ENCODE measurements at places on chromosomes 6 and 20.

GRCh38 chr20:38221119-38221589 is 39.4 kb downstream of the KIAA1755 start:
- no peaks in the 10 kb centered on the region for H3K27me3 ChIP-seq
- peaks cover 19% of the 10 kb centered on the region for H3K4me1 ChIP-seq
- H3K4me3 ChIP-seq, result no peak overlapping the region
- H3K36me3 ChIP-seq, result no peaks in the 10 kb centered on the region

- H3K27ac ChIP-seq, result no peak overlapping the region
- H3K4me1 ChIP-seq, result no peaks in the 10 kb centered on the region
- no peaks in the 10 kb centered on the region for H3K27me3 ChIP-seq
- DNase-seq, result no peak
Measured at GRCh38 chr6:88359530-88360202, 193.5 kb upstream of the CNR1 start.

DNA sequence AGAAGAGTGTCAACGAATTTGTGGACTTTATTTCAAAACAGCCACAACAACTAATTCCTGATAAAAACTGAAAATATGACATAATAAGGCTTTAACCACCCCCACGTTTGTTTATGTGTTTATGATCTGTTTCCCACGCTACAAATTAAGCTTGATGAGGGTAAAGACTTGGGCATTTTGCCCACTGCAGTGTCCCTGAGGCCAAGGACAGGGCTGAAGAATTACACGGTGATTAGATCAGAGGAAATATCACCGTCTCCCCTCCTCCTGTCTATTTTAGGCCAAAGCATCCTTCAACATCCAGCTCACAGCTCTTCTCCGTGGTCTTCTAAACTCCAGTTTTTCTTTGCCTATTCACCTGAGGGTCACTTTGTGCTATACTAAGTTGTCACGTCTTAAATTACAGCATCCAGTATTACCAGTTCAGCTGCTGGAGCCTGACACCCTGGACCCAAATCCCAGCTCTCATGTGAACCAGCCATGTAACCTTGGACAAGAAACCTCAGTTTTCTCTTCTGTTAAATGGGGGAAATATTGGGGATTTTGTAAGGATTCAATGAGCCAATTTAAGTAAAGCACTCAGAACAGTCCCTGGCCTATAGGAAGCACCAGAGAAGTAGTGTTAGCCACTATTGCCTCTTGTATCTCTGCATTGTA is 15.2 kb upstream of the ARFGEF2 start:
- no peak overlapping the region for H3K4me3 ChIP-seq
- no peaks in the 10 kb centered on the region for H3K27me3 ChIP-seq
- peaks cover 6% of the 10 kb centered on the region for H3K4me1 ChIP-seq
- H3K27ac ChIP-seq, result no peak overlapping the region
- H3K36me3 ChIP-seq, result no peaks in the 10 kb centered on the region

- H3K4me1 ChIP-seq, result no peaks in the 10 kb centered on the region
- no peak for DNase-seq
- H3K36me3 ChIP-seq, result no peaks in the 10 kb centered on the region
- no peak overlapping the region for H3K4me3 ChIP-seq
- H3K27ac ChIP-seq, result no peak overlapping the region
Measured at GRCh38 chr6:135972586-135972985, 121.1 kb downstream of the PDE7B start.

GRCh38 chr6:82761674-82762345 is 303.8 kb downstream of the UBE3D start:
- H3K27ac ChIP-seq, result no peak overlapping the region
- H3K36me3 ChIP-seq, result no peaks in the 10 kb centered on the region
- DNase-seq, result no peak

GRCh38 chr6:23681743-23682142 is 444.3 kb upstream of the NRSN1 start:
- no peaks in the 10 kb centered on the region for H3K36me3 ChIP-seq
- no peak for DNase-seq
- no peak overlapping the region for H3K4me3 ChIP-seq

- no peaks in the 10 kb centered on the region for H3K27me3 ChIP-seq
- no peak overlapping the region for H3K27ac ChIP-seq
- no peak overlapping the region for H3K4me3 ChIP-seq
- peaks cover 26% of the 10 kb centered on the region for H3K4me1 ChIP-seq
- DNase-seq, result peak; percentile 76
Measured at GRCh38 chr20:15297059-15297875, 959.9 kb upstream of the FLRT3 start.

- H3K27me3 ChIP-seq, result peaks cover 20% of the 10 kb centered on the region
- H3K4me1 ChIP-seq, result no peaks in the 10 kb centered on the region
- DNase-seq, result no peak
- no peaks in the 10 kb centered on the region for H3K36me3 ChIP-seq
- H3K27ac ChIP-seq, result no peak overlapping the region
Measured at GRCh38 chr6:98039443-98039842, 756.4 kb upstream of the MMS22L start.

DNA sequence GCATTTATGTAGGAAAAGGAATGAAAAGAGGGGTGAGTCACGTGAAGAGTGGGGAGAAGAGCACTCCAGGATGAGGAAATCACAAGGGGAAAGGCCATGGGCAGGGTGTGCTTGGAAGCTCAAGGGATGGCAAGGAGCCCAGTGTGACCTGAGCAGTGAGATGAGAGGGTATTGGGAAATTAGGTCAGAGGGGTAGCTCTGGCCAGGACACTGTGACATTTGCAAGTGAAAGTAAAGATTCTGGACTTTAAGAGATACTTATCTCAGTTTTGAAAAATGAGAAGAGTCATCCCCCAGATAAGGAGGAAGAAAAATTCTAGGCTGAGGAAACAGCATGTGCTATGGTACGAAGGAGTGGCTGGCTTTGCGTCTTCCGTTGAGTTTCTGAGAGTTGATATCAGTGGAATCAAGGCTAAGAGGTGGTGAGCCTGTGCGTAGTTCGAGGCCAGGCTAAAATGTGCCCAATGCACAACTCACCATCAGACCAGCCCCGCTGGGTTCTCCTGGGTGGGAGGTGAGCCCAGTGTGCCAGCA is 79.9 kb downstream of the GCLC start:
- H3K27ac ChIP-seq, result no peak overlapping the region
- no peaks in the 10 kb centered on the region for H3K4me1 ChIP-seq
- no peaks in the 10 kb centered on the region for H3K27me3 ChIP-seq
- no peaks in the 10 kb centered on the region for H3K36me3 ChIP-seq
- H3K4me3 ChIP-seq, result no peak overlapping the region
- no peak for DNase-seq
